Daoy (cell line): ENCODE measurements at places on chromosomes 6 and 20. TPM values are rescaled to one million over a fixed set of nuclear protein-coding genes. Genes with fewer than 3 reads are reported as not detected.

DNA sequence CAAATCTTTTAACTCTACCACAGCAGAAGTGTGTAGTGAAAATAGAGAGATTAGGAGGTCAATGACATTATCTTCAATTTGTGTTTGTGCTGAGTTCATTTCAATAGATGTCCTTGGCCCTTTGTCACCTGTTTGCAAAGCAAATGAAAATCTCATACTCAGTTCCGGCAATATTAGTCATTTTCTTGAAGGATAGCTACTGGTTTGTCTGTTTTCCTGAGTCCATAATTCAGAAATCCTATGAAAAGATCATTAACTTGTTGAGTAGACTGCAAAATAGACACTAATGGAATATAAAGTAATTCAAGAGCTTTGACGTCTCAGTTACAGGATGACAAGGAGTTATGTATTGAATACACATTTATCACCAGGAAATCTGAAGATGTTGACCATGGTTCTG, 821.1 kb upstream of the FLRT3 start:
- no peak for DNase-seq

- DNase-seq = no peak
Observed at GRCh38 chr20:2741463-2741862, 48.9 kb downstream of the EBF4 start.

The STMND1 gene
- 0.29 and 0.33 TPM in 2 replicates for total RNA-seq

The COX4I2 gene
- not detected in 2 replicates for total RNA-seq

The PDYN gene
- total RNA-seq = not detected in 2 replicates
